ENCODE measurements at places on chromosomes 2 and 18.

DNA sequence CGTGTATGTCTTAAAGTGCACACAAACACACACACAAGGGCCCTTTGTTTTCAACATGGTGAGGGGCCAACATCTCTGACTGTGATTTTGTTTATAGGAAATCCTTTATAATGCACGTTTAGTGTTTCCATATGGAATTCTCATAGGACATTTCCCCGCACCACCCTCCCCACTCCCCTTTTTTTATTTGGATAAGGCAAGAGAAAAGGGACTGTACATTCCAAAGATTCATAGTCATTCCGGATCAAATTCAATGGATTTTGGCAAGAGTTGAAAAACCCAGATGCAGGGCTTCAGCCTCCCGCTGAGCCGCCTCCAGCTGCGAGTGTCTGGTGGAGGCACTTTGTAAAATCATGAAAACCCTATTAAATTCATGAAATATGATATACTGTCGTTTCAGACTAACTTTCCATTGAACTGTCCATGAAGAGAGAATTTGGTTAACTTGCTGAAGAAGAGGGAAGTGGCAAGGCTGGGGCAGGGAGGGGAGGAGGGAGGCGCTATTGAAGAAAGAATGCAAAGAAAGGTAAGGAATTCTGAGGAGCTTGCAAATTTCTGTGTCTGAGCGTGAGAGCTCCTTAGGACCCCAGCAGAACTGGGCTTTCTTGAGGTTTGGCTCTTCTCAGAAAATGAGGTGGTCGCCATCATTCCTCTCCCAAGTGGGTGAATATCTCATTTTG is 25.8 kb upstream of the SLC14A2 start:
- no peak for DNase-seq

DNA sequence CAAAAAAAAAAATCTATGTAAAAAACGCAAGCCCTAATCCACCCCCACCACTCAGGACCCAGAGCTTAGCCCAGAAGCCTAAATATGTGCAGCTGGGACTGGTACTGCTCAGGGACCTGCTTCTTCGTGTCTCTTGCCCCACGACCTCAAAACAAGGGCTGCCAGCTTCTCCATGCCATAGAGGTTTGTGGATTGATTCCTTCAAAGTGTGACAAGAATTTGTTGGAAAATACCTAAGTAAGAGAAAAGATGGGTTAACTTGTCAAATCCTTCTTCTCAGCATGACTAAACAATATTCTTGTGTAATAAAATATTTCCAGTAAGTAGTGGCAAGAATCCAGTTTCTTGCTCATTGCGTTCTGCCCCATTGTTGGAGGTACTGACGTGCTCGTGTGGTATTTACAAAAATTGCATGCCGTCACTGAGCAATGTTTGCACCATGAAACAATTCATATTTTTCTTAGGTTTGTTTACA is 825 bp upstream of the SCYGR1 start:
- DNase-seq, result no peak

DNA sequence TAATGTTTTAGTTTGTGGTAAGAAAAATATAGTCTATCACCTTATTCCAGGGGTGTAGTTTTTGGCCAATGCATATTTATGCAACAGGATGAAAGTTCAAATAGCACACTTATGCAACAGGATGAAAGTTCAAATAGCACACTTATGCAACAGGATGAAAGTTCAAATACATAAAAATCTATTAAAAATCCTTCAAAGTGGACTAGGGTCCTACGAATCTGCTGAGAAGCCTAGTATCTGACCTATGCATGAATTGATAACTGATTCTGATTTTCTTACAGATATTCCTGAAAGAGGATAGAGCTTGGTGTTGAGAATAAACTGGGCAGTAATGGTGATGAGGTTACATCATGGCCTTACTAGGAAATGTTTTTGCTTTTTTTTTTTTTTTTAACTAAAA is 2.8 kb downstream of the PECR start:
- DNase-seq, result no peak

GRCh38 chr2:23662941-23663920 is 263.7 kb downstream of the ATAD2B start:
- no peak for DNase-seq

- DNase-seq, result peak; percentile 29
Observed at GRCh38 chr2:238158509-238159070, at the start of gene ERFE. Gene ERFE (plus strand): TSS chr2:238158970. CDS start chr2:238159008, 38 bp downstream.

- DNase-seq, result no peak
Observed at GRCh38 chr18:49009661-49010060, 58.9 kb upstream of the SMAD7 start.

- no peak for DNase-seq
Observed at GRCh38 chr2:10283106-10284062, 19.3 kb upstream of the HPCAL1 start.

- DNase-seq, result no peak
Observed at GRCh38 chr18:76494231-76495005, 624 bp downstream of the ZNF516 start.

GRCh38 chr2:168165397-168165796 is 82.0 kb downstream of the STK39 start:
- no peak for DNase-seq

DNA sequence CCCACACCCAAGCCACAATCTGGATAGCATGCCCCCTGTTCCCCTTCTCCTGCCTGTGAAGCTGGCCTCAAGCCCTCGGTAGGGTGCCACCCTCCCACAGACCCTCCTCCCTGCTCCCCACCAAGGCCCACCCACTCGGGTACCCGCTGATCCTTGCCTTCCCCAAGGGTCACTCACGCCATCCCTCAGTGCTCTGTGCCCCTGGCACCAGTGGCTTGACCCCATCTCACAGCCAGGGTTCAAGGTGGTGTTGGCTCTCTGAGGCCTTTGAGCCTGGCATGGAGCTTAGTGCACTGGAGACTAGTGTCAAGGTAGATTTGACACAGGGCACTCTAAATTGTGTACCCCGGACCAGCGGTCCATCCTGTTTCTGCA is 11.9 kb downstream of the ADRA2B start:
- no peak for DNase-seq

- no peak for DNase-seq
Observed at GRCh38 chr18:39375066-39375465, 1809.5 kb upstream of the CELF4 start.

GRCh38 chr2:220053919-220054318 is 426.5 kb downstream of the SLC4A3 start:
- no peak for DNase-seq

DNA sequence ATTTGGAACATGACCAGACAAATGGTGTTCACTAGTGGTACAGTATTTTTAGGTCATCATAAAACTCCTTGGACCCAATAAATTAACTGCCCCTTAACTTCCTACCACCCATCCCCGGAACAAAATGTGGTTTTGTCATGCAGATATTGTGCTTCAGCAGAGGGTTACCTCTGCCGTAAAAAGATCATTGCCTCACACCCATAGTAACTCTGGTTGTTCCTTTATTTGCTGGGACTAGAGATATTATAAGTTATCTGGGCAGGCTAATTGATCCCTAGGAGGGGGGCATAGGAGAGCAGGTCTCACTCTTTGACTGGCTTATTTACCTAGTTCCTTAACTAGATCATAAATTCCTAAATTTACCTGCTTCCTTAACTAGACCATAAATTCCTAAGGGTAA is 1343.9 kb upstream of the CHAC2 start:
- DNase-seq, result no peak

GRCh38 chr2:231680992-231681852 is 27.1 kb upstream of the PTMA start:
- DNase-seq, result no peak

GRCh38 chr18:55983433-55983832 is 395.4 kb upstream of the TCF4 start:
- DNase-seq, result no peak

- DNase-seq, result no peak
Observed at GRCh38 chr2:76478266-76479035, 767.7 kb upstream of the GCFC2 start.

DNA sequence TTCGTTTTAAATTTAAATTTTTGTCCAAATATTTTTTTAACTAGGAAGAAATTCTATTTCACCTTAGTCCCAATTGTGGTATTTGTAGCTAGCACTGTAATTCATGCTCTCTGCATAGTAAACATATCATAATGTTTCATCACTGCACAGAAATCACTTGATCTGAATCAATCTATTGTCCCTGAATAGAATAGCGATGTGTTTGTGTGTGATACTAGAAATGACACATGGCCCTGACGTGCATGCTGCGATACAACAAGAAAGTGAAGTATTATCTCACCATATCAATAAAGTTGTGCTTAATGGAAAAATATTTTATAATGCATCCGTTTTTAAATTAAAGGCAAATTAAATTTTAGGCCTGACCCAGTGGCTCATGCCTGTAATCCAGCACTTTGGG is 10.0 kb downstream of the TTL start:
- no peak for DNase-seq

DNA sequence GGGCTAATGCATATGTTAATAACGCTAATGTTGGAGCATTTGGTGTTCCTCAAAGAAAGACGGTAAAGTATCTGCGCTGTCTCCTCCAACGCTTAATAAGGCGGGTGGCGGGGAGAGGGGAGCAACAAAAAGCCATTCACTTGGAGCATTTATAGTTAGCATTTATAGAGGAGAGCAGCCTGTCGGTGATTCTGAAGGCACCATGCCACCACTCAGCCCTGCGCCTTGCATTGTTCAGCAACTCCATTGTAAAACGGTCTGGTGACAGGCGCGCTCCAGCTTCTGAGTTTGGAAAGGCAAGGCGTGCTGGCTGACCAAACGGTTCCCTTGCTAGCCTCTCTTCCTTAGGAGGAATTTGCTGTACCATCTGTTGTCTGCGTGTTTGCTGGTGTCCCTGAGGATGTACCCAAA is 83.9 kb downstream of the LYPD1 start:
- DNase-seq, result no peak

- DNase-seq, result no peak
Observed at GRCh38 chr2:101125374-101125773, 25.8 kb downstream of the TBC1D8 start.

GRCh38 chr2:20218331-20219320 is 6.3 kb downstream of the SDC1 start:
- no peak for DNase-seq

GRCh38 chr2:22692746-22693145 is 692.2 kb upstream of the KLHL29 start:
- DNase-seq, result no peak

DNA sequence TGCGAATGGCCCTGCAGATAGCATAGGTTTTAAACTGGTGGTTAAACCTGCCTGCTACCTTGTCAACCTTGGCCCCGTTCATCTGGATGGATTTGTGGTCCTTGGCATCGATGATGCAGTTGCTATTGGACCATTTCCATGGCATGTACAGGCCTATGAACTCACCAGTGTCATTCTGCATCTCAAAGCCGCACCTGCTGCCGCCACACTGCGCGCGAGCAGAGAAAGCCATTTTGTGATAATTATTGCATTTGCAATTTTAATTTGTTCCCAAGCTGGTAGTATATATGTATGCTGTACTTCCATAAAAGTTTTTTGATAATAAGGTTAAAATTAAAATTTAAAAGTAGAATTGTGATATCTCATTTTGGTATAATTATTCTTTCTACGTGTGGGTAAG is 94.8 kb upstream of the UXS1 start:
- DNase-seq, result no peak

DNA sequence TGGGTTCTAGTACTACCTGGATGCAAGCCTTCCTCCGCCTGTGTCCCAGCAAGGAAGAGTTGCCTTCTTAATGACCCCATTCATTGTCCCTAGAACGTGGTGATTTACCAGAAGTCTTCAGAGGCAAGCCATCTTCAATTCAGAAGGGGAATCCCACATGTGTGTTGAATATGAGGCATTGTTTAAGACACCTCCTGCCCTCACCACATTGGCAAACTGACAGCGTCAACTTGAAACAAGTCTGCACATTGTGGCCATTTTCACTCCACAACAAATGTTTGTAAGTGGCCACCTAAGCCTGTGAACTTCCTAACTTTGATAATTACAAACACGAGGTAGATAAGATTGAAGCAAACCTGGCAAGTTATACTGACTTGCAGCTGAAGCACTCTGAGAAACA is 83.7 kb downstream of the TCF7L1 start:
- DNase-seq, result no peak

DNA sequence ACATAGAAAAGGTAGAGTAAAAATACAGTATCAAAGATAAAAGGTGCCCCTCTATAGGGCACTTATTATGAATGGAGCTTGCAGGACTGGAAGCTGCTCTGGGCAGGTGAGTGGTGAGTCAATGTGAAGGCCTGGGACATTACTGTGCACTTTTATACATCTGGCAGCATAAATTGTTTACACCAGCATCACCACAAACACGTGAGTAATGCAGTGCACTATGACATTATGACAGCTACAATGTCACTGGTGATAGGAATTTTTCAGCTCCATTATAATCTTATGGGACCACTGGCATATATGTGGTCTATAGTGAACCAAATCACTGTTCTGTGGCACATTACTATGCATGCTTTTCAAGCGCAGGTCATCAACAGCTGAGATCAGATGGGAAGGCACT is 48.1 kb downstream of the TPGS2 start:
- no peak for DNase-seq

- DNase-seq, result no peak
Observed at GRCh38 chr2:54859997-54860701, 136.7 kb downstream of the EML6 start.

DNA sequence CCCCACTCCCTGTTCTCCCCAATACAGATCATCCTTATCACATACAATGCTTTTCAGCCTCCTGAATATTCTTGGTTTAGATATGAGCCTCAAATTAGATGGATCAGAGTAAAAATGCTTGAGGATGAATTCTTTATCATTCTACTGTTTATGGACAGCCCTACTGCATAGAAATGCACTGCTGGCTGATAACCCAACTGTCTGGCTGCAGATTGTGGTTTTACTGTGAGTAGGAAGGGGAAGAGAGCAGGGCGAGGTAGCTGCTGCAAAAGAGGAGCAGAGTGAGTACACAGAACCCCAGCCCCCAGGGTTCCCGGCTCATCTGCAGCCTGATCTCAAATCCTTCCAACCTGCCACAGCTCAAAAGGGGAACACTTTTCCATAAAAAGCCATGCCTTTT is 29.4 kb upstream of the NCOA1 start:
- DNase-seq, result no peak
